Osteoblast (primary cell): ENCODE measurements at places on chromosomes 1 and 21. TPM values are rescaled to one million over a fixed set of nuclear protein-coding genes. Genes with fewer than 3 reads are reported as not detected.

Gene RIMKLA
- not detected in 2 replicates for total RNA-seq

Gene IFNGR2
- total RNA-seq, result 60.1 and 63.1 TPM in 2 replicates

- DNase-seq, result no peak
These were observed 138.3 kb downstream of the PTGER3 start for GRCh38 chr1:70909262-70909822.

- peak; percentile 79 for DNase-seq
These were observed at the start of gene SYT2 for GRCh38 chr1:202710070-202711045. SYT2 (minus strand) TSS chr1:202710454; CDS start chr1:202605772, 104,682 bp downstream.

- no peak for DNase-seq
These were observed 75.9 kb upstream of the ETS2 start for GRCh38 chr21:38729754-38730379.
